Stimulated activated CD8-positive, alpha-beta memory T cell treated with anti-CD3 and anti-CD28 coated beads, Interleukin-2, amount 100 ng/mL, for 1 hour (primary cell): ENCODE measurements at places on chromosomes 7 and 10.

DNA sequence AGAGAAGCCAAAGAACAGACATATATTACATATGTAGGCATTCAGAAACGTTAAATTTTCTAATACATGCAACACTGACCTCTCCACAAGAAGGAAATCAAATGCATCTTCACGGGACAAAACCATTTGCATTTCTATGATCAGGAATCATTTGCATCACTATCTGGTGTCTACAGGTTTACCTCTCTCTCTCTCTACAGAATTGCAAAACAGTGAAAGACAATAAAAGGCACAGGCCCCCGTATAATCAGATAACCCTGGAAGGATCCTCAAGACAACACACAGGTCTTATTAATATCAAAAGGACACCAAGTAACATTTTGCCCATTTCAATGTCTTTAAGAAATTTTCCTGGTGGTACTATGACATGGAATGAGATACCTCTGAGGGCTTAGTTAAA is 306.3 kb downstream of the GPAM start:
- DNase-seq, result no peak

GRCh38 chr10:76778914-76779795 is 858.5 kb downstream of the KCNMA1 start:
- DNase-seq, result no peak

- no peak for DNase-seq
These were observed 8.7 kb downstream of the ZNF37A start for GRCh38 chr10:38102880-38103279.

- no peak for DNase-seq
These were observed 160.1 kb downstream of the NEURL1 start for GRCh38 chr10:103653581-103654037.
